Kidney epithelial cell (primary cell): ENCODE measurements at places on chromosomes 1 and 21. TPM values are rescaled to one million over a fixed set of nuclear protein-coding genes. Genes with fewer than 3 reads are reported as not detected.
A peak's percentile ranks its signal among the peaks of the same experiment; 100 is the strongest.

GRCh38 chr1:50369830-50370229 is 53.4 kb downstream of the DMRTA2 start:
- DNase-seq = no peak

The RAB3B gene
- 35.9 and 36.8 TPM in 2 replicates for total RNA-seq

The CFAP107 gene
- not detected in 2 replicates for total RNA-seq

The SPATA46 gene
- total RNA-seq = not detected in 2 replicates

The MPL gene
- not detected in 2 replicates for total RNA-seq

DNA sequence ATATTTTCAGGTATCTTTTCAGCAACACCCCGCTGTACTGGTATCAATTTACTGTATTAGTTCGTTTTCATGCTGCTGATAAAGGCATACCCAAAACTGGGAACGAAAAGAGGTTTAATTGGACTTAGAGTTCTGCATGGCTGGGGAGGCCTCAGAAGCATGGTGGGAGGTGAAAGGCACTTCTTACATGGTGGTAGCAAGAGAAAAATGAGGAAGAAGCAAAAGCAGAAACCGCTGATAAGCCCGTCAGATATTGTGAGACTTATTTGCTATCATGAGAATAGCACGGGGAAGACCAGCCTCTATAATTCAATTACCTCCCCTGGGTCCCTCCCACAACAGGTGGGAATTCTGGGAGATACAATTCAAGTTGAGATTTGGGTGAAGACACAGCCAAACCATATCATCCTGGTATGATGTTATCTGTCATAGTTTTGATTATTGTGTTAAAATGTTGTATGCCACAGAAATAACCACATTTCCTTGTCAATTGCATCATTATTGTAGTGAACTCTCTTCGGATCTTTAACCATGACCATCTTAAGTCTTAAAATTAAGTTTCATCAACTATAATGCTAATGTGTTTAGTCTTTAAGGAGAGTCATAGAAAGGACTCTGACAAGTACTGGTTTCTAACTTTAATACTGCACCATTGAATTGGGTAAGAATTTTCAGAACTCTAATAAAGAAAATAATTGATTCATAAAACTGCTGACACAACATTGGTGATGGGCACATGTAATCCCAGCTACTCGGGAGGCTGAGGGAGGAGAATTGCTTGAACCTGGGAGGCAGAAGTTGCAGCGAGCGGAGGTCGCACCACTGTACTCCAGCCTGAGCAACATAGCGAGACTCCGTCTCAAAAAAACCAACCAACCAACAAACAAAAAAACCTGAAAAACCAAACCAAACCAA is 58.2 kb downstream of the TBX19 start:
- DNase-seq = no peak

- DNase-seq = no peak
These were observed 7.8 kb upstream of the P3R3URF start for GRCh38 chr1:46183926-46184557.

GRCh38 chr21:28220680-28221079 is 772.0 kb downstream of the LTN1 start:
- no peak for DNase-seq

DNA sequence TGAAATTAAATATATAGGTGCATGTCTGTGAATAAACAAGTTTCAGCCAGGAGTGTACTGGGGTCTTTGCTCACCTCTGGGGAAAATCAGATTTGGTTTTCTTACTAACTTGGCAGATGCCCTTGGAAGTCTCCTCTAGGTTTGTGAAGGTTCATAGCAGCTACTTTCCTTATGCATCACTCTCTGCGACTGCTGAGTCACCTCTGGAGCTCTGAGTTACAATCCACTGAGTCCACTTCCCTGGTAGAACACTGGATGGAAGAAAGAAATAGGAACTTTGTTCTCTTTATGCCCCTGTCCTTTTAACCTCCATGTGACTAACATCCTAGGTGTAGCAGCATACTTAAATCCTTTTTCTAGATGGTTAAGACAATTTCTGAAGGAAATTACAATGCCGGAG is 4.4 kb upstream of the FASLG start:
- DNase-seq = peak; percentile 47

The PLA2G2A gene
- total RNA-seq = not detected in 2 replicates

- DNase-seq = no peak
These were observed 32.1 kb upstream of the APOBEC4 start for GRCh38 chr1:183685112-183685713.

DNA sequence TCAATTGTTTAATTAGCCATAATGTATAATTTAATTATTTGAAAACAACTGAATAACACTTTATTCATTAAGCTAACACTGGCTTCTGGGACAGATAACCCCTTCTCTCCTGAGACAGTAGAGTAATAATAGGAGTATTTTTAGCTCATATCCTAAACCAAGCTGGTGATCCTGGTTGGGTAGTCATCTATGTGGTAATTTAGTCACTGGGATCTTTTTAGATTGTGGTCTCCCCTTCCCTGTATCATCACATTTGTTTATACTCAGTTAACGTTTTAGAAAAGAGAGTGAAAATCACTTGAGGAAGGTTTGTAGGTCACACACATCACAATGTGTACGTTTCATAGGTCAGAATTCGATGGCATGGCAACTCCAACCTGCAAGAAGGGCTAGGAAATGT is 1356.6 kb upstream of the ADGRL2 start:
- DNase-seq = no peak

GRCh38 chr21:43290421-43291346 is 121.9 kb downstream of the CRYAA start:
- DNase-seq = no peak

- DNase-seq = no peak
These were observed 3.1 kb downstream of the USP48 start for GRCh38 chr1:21779613-21780521.

The ALX3 gene
- total RNA-seq = not detected in 2 replicates

The OR2L2 gene
- total RNA-seq = not detected in 2 replicates

DNA sequence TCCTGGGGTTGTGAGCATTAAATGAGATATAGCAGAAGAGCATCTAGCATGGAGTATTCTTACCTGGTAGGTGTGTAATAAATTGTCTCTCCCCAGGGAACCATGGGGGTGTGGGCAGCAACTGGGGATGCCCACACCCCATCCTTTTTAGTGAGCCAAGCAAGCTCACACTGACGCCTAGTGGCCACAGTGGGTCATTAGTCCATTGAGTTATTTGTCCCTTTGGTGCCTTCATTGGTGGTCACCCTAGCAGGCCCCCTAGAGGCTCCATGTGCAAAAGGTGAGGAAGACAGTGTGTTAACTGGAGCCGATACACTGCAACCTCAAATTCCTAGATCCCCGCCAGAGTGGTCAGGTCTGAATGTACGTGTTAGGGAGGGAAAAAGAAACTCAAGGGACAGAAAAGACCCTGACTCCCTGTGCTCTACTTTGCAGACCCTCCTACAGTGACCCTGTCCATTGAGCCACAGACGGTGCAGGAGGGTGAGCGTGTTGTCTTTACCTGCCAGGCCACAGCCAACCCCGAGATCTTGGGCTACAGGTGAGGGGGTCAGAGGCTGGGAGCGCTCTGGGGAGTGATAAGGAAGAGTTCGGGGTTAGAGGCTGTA is 93.3 kb upstream of the CD1D start:
- DNase-seq = no peak

DNA sequence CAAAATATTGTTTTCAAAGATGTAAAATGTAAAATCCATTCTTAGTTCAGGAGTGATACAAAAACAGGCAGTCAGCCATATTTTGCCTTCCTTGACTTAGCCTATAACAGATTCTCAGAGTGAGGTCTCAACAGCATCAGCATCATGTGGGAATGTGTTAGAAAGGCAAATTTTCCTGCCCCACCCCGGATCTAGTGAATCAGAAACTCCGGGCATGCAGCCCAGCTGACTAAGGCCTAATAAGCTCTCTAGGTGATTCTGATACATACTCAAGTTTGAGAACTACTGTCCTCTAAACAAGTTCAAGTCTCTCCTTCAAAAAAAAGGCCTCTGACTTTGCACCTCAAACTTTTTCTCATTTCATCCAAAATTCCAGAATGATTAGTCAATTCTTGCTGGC is 46.9 kb upstream of the PRRC2C start:
- DNase-seq = peak; percentile 77

GRCh38 chr1:4976859-4977440 is 322.5 kb downstream of the AJAP1 start:
- DNase-seq = no peak

- DNase-seq = no peak
These were observed 687.7 kb upstream of the ADGRL4 start for GRCh38 chr1:79694241-79694640.

- DNase-seq = no peak
These were observed 588 bp upstream of the PACC1 start for GRCh38 chr1:212415107-212415841.

DNA sequence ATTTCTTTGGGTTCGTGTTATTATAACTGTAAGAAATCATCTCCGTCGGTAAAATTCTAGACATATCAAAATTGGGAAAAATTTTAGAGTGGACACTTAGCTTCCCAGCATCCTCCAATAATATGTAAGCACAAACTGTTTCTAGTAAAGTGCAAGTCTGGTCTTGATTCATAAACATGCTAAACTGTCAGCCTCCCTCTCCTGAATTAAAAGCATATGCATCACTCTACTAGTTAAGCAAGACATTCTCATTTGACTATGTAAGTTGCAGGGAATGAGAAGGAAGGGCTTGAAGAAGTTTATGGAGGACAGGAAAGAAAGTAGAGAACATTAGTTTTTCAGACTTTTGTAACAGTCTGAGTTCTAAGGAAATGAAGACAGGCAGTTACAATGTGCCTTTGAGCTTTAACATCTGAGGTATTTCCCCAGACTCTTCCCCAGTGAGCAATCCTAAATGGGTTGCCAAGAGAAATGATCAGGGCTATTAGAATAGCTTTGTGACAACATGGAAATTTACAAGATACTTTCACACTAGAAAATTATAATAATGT is 90.0 kb downstream of the TYW3 start:
- DNase-seq = no peak

DNA sequence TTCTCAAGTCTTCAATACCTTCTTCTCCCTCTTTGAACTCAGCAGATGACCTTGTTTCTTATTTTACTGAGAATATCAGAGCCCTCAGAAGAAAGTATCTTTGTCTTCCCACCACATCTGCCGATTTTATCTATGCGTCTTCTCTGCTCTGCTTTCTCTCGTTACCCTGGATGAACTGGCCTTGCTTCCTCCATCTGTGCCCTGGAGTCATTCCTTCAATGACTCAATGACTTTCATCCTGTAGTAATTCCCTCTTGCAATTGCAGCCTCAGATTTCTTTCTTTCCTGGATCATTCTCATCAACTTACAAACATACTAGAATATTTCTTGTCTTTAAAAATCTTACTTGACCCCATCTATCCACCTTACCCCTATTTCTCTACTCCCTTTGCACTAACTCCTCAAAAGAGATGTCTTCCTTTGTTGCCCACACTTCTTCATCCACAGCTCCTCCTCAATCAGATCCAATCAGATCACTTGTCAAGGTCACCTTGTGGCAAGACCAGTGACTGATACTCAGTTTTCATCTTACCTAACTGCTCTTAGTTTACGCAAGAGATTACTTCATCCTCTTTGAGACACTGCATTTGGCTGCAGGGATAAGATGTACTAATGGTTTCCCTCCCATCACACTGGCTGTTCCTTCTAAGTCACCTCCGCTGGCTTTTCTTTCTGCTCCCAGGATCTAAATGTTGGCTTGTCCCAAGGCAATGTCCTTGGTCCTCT is 8.2 kb upstream of the TGFBR3 start:
- no peak for DNase-seq

DNA sequence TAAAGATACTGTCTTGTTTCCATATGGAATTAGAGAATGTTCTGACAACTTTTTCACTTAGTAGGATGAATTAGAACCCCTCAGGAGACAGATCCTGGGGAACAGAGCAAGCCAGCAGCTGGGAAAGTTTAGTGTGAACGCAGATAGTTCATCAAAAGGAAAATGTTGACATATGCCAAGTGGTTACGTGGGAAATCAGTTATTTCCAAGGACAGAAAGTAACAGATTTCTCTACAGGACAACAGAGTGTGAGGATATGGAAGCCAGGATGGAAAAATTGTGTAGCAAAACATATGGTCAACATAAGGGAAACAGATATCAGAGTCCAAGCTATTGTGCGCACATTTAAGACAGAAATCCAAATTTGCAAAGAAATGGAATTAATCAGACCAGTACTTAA is 419.5 kb downstream of the LRRIQ3 start:
- DNase-seq = no peak

The RGS2 gene
- total RNA-seq = 1.9 and 3.1 TPM in 2 replicates

DNA sequence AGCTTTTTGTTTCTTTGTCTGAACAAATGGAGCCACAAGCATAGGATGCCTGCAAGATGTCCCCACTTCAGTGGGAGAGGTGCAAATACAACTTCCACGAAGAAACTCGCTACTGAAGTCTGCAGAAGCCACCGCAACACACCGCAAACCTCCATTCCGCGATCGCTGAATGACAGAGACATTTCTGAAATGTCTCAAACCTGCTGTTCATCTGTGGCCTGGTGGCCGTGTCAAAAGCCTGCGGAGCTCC is 1.0 kb downstream of the TP53BP2 start:
- no peak for DNase-seq

The C1QTNF12 gene
- 0.88 and 1.4 TPM in 2 replicates for total RNA-seq

DNA sequence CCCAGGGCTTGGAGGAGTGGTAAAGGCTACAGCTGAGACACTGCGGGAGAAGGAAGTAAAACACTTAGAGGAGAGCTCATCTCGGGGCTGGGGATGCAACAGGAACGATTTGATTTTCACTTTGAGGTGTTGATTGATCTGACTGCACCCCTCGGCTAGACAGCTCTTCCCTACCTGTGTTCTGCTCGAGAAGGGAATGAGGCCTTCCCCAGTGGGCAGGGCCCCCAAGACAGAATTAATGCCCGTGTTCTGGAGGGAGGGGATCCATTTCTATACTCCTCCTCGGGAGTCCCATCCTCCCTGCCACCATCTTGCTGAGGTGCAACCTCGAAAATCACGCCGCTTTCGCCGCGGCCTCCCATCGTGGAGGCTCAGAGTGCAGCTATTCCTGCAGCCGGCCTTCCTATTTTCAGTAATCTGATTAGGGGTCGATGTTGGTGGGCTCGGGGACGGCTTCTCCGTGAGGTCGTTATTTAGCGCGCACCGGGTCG is 2.4 kb downstream of the ATP2B4 start:
- DNase-seq = no peak

DNA sequence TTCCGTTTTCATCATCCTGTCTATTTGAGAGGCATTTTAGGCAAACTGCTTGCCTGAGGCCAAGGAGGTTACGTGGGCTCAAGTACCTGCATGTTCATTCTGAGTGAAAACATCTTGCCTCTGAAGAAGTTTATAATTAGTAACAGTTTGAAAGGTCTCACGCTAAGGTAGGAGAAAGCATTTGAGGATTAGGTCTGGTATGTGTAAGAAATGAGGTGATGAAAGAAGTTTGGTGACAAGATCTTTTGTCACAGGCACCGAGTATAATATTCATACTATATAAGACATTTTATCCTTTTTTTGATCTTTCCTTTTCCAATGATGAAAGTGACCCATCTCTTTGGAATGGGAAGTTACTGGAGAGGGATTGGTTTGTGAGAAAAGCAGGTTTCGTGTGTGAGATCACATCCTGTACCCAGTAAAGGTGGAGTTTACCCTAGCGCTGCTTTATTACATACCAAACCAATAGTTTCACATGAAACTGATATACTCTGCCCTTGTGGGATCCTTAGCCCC is 98.7 kb upstream of the PDC start:
- DNase-seq = no peak

GRCh38 chr21:37230632-37231248 is 36.4 kb downstream of the VPS26C start:
- no peak for DNase-seq

The APOBEC4 gene
- total RNA-seq = not detected in 2 replicates

The S100A8 gene
- total RNA-seq = not detected in 2 replicates

The MX2 gene
- 1.2 and 1.4 TPM in 2 replicates for total RNA-seq

- no peak for DNase-seq
These were observed 210.6 kb downstream of the KIF26B start for GRCh38 chr1:245365095-245366020.

The LCE6A gene
- total RNA-seq = not detected in 2 replicates

GRCh38 chr1:147297438-147297837 is 55.0 kb downstream of the CHD1L start:
- no peak for DNase-seq
